ENCODE measurements at places on chromosomes 4 and X.

GRCh38 chr4:83083925-83084475 is 30.5 kb downstream of the PLAC8 start:
- no peak for DNase-seq

- DNase-seq, result no peak
These were observed 83.5 kb upstream of the GRPR start for GRCh38 chrX:16039834-16040233.

DNA sequence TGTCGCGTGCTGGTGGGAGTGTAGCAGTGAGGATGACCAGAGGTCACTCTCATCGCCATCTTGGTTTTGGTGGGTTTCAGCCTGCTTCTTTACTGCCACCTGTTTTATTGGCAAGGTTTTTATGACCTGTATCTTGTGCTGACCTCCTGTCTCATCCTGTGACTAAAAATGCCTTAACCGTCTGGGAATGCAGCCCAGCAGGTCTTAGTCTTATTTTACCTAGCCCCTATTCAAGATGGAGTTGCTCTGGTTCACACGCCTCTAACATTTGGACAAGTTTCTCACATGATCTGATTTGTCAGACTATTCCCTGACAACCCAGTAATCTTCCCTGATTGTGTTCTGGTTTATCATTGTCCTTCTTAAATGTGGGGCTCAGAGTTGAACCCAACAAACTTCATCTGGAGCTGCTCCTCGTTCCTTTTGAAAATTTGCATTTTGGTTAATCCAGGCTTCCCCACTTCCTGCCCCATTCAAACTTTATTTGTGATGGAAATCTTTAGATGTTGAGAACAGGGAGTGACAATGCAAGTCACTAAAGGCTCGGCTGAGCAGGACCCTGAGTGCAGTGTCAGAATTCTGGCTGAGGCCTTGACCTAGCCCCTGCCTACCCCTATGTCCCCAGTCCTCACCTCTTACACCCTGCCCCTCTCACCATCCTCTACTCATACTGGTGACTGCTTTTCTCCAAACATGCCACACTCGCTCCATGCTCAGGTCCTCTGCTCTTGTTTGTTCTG is 226.8 kb downstream of the STIM2 start:
- DNase-seq, result no peak

DNA sequence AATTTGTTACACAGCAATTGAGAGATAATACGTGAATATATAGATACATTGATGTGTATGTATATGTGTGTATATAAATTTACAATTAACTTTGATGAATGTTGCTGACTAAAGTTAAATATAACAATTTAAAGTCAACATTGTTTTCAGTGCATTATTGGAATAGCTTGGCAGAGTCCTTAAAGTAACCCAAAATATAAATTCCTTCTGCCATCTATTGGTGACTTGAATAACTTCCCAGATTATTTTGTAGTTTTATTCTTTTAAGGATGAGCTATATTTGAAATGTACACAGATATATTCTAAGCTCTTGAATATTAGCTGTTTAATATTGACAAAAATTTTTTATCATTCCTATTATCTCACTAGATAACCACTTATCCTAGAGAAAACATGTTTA is 298.2 kb upstream of the FSTL5 start:
- no peak for DNase-seq

GRCh38 chr4:186840222-186840701 is 116.6 kb upstream of the FAT1 start:
- no peak for DNase-seq

- DNase-seq, result no peak
These were observed 3.9 kb downstream of the HMX1 start for GRCh38 chr4:8867624-8868320.

- peak; percentile 25 for DNase-seq
These were observed 47.8 kb upstream of the HSD17B10 start for GRCh38 chrX:53481816-53482465.

- DNase-seq, result no peak
These were observed 62.3 kb upstream of the LNX1 start for GRCh38 chr4:53653484-53654053.

- no peak for DNase-seq
These were observed 139.7 kb downstream of the MAML3 start for GRCh38 chr4:140014284-140014683.

- no peak for DNase-seq
These were observed 261.8 kb downstream of the CAMK2D start for GRCh38 chr4:113499696-113500095.

DNA sequence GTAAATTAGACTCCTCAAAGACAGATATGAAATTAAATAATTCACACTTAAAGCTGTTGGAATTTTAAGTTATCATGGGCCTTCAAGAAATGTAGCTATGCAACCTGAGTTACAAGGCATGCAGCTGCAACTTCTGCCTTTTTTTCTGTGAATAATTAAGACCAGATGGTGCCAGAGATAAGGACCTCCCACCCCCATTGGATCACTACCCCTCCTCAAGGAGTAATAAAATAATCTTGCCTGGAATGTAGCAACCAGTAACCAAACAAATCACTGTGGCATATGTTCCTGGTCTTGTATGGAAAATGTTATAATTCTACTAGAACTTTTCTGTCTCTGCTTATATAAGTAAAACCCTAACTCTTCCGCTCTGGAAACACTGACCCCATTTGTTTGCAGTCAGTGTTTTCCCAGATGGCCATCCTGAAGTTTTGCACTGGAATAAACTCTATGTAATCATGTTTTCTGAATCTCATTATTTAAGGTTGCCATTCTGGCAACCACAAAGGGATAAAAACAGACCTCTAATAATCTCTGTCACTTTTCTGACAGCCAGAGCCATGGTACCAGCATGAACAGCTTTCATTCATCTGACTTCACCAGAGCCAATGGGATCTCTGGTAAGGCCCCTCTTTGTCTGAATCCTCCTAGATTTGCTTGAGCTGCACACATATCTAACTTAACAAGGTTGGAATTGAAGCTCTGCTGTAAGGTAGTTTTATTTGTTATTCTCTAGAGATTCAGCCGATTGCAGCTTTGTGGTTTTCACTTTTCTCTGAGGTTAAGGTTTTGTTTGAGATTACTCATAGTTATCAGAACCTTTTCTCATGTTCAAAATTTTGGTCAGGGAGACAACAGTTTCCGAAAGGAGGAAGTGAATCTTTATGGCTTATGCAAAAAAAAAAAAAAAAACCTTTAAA is 274.6 kb downstream of the NAF1 start:
- peak; percentile 33 for DNase-seq

GRCh38 chr4:6509587-6509986 is 37.2 kb upstream of the PPP2R2C start:
- no peak for DNase-seq

- DNase-seq, result no peak
These were observed 587.5 kb upstream of the MAGEB2 start for GRCh38 chrX:29627833-29628232.

DNA sequence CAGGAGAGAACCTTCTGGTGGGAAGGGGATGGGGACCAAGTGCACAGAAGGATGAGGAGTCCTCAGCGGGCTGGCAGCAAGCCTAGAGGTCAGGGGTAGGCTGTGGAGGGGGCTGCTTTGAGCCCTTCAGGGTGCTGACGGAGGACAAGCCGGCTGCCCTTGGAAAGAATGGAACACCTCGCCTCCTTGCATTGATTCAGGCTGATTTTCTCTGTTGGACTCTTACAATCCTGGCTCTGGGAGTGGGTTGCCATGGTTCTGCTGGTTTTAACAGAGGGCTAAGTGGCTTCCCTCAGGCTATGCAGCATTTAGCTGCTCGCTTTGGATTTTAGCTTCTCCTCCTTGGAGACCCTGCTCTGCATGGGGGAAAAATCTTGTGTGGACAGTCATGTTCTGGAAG is 49.4 kb upstream of the CHRNA9 start:
- DNase-seq, result no peak

DNA sequence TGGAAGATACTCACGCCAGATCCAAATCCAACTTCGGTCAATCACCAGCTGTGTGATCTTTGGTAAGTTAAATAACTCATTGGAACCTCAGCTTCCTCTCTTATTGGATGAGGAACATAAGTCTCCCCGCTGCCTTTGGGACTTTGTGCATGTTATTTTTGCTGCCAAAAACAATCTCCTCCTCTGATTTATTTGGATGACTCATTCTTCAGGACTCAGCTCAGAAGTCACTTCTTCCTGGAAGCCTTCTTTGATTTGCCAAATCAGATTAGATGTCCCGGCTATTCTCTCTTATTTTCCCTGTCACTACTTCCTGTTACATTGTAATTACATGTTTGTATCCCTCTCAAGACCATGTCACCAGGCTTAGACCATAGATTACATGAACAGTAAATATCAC is 138.0 kb upstream of the BOD1L1 start:
- DNase-seq, result no peak

GRCh38 chr4:182536221-182536811 is 293.1 kb downstream of the TENM3 start:
- no peak for DNase-seq

- DNase-seq, result no peak
These were observed 72.9 kb downstream of the CLNK start for GRCh38 chr4:10611673-10612072.

- no peak for DNase-seq
These were observed 327.9 kb downstream of the MAPK10 start for GRCh38 chr4:86031927-86032326.

GRCh38 chr4:67332627-67333026 is 212.7 kb downstream of the CENPC start:
- DNase-seq, result no peak

GRCh38 chr4:78297116-78297800 is 240.1 kb downstream of the FRAS1 start:
- peak; percentile 46 for DNase-seq

DNA sequence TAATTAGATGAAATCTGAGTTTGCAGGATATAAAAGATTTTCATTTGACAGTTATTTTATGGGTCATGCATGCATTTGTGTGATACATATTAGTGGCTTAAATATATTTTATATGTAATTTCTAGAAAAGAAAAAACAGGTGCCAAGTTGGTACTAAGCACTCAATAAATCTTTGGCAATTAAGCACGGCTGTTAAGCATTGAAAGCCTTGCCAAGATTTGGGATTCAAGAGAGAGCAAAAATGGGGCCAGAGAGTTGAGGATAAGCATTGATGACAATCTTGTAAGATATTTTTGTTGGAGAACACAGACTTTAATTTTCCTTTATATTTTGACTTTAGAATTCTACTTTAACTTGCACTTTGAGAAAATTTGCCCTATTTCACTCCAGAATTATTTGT is 249.8 kb upstream of the MAD2L1 start:
- no peak for DNase-seq

GRCh38 chr4:152601156-152601555 is 65.3 kb upstream of the FBXW7 start:
- DNase-seq, result no peak

- DNase-seq, result no peak
These were observed 1297.3 kb downstream of the C4orf33 start for GRCh38 chr4:130393231-130393630.

DNA sequence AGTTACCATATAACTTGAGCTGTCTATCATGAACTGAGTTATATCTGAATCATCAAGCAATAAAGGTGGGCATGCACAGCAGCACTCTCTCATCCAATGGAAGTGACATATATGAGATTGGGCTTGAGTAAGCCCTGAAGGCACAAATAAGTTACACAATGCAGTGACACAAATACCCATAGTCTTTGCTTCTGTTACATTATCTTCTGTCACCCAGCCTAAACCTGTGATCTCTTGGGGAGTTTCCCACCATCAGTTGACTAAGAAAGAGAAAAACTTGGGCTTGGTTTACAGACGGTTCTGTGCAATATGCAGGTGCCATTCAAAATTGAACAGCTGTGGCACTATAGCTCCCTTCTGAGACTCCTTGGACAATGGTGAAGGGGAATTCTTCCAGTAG is 138.8 kb upstream of the IL15 start:
- no peak for DNase-seq

GRCh38 chr4:163815776-163816175 is 321.3 kb downstream of the TMA16 start:
- no peak for DNase-seq

DNA sequence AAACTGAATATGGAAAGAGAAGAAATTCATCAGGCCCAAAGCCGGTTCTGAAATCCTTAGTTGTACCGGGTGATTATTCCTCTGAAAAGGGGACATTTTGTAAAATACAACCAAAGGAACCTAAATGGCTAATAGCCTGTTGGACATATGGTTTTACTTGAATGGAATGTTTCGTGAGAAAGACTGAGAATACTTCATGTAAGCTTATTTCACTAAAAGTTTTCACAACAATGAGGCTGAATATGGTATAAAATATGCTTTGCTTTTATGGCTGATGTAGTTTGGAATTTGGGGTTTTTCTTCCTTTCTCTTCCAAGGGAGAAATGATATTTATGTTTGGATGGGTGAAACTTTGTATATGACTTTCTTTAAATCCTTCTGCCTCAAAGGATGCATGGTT is 2.7 kb downstream of the GRIA3 start:
- DNase-seq, result no peak

DNA sequence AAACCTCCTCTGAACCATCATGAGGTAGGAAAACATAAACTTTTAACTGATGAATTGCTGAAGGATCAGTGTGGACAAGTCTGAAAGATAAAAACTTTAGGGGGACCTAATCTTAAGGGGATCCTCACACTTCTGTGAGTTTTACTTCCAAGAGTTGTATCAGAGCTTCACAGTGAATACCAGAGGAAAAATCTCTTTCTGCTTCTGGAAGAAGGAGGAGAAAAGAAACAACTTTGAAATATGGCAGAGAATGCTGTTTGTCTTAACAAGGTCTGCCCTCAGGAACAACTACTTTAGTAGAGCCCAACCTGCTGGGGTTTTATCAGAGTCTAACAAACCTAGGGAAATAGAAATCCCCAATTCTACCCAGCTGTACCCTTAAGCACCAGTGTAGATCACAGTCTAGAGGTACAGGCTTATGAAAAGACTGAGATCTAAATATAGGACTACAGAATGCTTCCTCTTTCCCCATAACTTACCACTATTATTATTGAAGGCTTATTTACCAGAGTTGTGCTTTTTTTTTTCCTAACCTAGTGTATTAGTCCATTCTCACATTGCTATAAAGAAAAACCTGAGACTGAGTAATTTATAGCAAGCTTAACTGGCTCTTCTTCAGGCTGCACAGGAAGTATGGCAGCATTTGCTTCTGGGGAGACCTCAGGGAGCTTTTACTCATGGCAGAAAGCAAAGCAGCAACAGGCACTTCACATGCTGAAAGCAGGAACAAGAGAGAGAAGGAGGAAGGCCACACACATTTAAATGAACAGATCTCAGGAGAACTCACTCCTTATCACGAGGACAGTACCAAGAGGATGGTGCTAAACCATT is 167.9 kb downstream of the CAMK2D start:
- no peak for DNase-seq

GRCh38 chr4:82038936-82039335 is 334.9 kb downstream of the HNRNPD start:
- DNase-seq, result no peak

All from muscle of back (tissue), 13 donors.